ENCODE measurements at places on chromosomes 4 and X.

- peak; percentile 25 for DNase-seq
These were observed 75.8 kb downstream of the TSPAN7 start for GRCh38 chrX:38636949-38637819.

- no peak for DNase-seq
These were observed 3.8 kb upstream of the CXCR3 start for GRCh38 chrX:71622032-71622575.

GRCh38 chrX:30822764-30823163 is 66.3 kb downstream of the TAB3 start:
- no peak for DNase-seq

DNA sequence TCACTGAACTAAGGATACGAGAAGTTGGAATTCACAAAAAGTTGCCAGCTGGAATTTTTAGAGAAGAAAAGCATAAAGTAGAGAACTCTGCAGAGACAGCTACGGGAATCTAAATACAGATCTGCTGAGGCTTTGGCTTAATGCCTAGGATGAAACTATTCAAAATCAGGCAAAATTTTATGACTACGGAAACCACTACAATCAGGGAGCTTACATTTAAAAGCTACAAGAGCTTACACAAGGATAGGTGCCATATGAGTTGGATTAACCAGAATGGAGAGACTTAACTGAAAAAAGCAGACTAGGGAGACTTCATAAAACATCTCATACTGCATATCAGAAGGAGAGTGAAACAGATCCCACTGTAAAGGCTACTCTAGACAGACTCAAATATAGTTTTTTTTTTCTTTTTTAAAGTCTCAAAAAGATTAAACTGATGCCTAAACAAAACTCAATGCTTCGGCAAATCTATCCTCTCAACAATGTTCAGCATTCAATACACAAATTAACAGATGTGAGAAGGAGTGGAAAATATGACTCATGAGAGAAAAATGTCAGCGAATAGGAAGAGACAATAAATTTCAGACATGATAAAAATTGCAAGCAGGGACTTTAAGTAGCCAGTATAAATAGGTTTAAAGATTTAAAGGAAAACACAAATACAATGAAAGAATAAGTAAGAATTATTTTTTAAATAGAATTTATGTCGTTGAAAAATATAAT is 586.1 kb downstream of the FSTL5 start:
- DNase-seq: no peak

- DNase-seq: no peak
These were observed 6.5 kb downstream of the PCGF3 start for GRCh38 chr4:712093-712492.

DNA sequence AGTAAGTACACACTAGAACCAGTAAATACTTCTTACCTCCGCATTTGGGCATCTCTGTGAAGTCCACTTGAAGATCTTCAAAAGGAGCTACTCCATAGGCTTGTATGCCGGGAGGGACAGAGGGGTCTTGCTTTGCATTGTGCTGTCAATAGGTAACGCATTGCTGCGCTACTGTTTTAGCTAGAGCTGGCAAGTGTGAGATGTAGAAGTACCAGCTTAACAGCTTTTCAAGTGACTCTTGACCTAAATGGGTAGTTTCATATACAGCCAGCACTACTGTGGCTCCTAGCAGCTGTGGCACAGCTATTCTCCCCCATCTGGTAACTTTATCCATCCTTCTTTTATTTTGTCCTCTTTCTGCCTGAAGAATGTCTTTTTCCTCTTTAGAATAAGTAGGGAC is 205.3 kb upstream of the KLF8 start:
- no peak for DNase-seq

GRCh38 chrX:147626605-147627004 is 285.1 kb upstream of the FMR1 start:
- DNase-seq: no peak

GRCh38 chr4:4455210-4455865 is 68.4 kb downstream of the NSG1 start:
- DNase-seq: no peak

GRCh38 chrX:39445336-39445735 is 644.1 kb downstream of the MID1IP1 start:
- no peak for DNase-seq

DNA sequence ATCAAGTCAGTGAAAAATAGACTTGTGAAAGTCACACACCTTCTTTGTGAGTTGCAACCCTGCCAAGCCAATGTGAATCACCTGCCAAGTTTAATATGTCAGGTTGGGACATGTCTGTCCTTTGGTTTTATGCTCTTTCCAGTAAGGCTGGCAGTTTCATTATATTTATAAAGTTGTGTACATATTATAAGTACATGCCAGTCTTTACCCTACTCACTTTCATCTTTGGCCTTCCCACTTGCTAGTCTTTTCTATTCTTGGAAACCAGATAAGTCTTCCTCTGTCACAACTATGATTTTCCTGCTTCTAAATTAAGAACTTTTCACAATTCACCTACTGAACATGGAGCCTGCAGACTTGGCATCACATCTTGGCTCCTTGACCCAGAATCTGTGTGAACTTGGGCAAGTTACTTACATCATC is 680.7 kb upstream of the BOD1L1 start:
- DNase-seq: no peak

GRCh38 chrX:113275804-113276203 is 435.2 kb upstream of the AMOT start:
- no peak for DNase-seq

DNA sequence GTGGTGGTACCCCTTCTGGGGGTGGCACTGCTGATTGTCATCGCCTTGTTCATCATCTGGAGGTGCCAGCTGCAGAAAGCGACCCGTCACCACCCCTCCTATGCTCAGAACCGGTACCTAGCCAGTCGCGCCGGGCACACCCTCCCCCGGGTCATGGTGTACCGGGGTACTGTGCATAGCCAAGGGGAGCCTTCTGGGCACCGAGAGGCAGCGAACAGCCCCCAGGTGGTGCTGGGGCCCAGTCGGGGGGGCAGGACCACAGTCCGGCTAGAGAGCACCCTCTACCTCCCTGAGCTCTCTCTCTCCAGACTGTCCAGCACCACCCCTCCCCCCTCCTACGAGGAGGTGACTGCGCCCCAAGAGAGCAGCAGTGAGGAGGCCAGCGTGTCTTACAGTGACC is 5.3 kb downstream of the PRRG3 start:
- no peak for DNase-seq

- DNase-seq: no peak
These were observed 725.4 kb upstream of the INTU start for GRCh38 chr4:126907389-126907788.

DNA sequence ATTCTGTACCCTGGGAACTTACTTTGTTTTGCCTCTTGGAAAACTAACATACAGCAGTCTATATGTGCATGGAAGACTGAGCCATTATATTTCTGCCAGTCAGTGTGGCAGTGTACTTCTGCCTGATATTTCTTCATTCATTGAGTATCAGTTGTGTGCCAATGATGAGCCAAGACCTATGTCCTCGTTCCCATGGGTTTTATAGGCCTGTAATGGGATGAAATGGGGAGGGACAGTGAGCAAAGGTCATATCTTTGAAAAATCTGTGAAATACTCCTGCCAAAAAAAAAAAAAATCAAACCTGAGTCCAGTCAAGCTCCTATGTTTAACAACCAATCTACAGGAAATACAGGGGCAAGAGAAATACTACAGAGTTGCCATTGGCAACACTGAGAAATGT is 9.1 kb downstream of the NSD2 start:
- no peak for DNase-seq

DNA sequence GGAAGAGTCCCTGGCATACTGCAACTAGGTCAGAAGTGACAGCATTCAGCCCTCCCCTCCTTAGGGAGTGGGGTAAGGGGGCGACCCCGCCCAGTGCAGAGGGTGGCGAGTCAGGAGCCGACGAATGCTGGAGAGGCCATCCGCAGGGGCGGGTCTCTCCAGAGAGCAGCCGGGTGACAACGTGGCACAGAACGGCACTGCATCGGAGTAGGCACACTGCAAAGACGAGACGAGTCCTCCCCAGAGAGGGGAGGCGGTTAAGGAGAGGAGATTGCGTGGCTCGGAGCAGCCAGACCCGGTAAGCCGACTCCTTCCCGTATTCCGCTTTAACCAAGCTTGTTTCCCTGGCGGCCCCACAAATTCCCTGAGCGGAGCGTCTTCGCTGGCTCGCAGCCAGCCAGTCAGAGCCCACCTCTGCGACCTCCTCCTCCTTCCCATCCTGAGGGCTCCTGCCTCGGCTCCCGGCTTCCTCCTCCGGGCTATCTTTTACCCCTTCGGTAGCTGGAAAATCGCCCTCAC is 54.9 kb downstream of the LINC00632 start:
- DNase-seq: no peak

- DNase-seq: no peak
These were observed 12.8 kb downstream of the NDST3 start for GRCh38 chr4:118047043-118047442.

GRCh38 chr4:101933855-101934254 is 143.3 kb downstream of the BANK1 start:
- no peak for DNase-seq

DNA sequence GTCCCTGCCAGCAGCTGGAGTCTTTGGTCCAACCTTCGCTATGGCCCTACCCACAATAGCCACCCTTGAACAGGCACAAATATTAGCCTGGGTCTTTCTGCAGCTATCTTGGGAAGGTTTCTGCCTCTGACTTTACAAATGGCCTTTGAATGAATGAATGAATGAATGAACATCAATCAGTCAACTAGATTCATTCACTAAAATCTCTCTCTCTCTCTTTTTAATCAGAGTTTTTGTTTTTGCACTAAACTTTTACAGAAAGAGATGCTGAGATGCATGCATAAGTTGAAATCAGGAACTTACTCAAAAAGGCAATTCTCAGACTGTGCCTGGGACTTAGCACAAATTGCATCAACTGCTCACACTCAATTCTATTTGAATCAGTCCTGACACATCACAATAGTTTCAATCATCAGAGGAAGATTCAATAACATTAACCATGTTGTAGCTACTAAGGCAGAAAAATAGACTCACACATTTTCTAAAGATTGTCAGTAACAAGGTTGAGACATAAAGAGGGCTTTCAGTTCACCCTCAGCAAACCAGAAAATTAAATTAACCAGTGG is 55.0 kb downstream of the ANXA3 start:
- DNase-seq: no peak

DNA sequence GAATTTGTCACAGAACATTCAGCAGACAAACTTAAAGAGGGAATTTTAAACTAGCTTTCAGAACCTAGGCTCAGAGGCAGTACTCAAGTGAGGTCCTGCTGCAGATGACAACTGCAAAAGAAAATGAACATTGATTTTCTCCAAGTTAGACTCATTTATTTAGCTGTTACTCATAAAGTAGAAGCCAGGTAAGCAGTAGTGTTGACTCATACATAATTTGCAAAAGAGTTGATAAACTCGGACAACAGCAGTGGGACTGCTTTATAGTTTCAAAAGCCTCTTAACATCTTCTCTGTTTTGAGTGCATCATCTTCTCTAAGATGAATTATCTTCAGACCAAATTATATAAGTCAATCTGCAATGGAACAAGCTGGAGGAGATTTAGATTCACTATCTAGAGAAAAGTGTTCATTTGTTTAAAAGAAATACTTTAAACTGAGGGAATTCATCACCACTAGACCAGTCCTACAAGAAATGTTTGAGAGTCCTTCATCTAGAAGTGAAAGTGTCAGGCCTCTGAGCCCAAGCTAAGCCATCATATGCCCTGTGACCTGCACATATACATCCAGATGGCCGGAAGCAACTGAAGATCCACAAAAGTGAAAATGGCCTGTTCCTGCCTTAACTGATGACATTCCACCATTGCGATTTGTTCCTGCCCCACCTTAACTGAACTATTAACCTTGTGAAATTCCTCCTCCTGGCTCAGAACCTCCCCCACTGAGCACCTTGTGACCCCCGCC is 49.5 kb downstream of the COQ2 start:
- DNase-seq: no peak

- no peak for DNase-seq
These were observed 233.7 kb upstream of the FGF13 start for GRCh38 chrX:138945219-138945618.

GRCh38 chr4:108725457-108725856 is 37.4 kb downstream of the ETNPPL start:
- DNase-seq: no peak

DNA sequence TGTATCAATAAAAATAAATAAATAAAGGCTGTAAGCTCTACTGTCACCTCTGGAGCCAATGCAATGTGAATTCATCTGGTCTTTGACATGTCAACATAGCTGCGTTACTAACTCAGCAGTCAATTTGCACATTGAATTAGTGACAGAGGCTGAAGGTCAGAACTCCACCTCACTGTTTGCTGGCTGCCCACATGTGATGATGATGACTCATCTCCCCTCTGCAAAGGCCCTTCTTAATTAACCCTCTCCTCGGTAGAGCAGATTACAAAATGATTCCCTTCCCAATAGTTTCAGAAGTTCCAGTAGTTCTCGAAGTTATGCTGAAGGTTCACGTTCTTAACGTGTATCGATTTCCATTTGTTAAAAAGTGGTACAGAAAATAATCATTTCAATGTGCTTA is 1626.0 kb upstream of the TENM3 start:
- no peak for DNase-seq

DNA sequence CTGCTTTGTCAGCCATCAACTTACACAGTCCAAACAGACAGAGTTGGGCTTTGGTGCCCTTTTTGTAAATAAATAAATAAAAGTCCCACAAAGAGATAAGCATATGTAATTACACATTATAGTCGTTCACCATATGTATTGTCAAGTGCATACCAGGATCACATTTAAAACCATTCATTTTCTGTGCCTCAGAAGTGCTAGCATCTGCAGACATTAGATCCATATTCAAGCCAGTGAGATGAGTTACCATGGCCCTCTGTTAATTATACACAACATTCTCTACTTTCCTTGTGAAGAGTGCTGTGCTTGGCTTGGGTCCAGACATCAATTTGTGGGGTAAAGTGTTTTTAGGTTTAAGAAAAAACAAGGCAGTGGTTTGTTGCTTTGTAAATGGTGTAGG is 76.8 kb downstream of the ENOX2 start:
- DNase-seq: no peak

- DNase-seq: peak; percentile 47
These were observed 1650.6 kb upstream of the IGFBP7 start for GRCh38 chr4:58760737-58761136.

GRCh38 chr4:127048376-127049044 is 584.2 kb upstream of the INTU start:
- DNase-seq: no peak

- no peak for DNase-seq
These were observed 1.1 kb upstream of the SH3BP2 start for GRCh38 chr4:2791518-2792395.

Measured in NCI-H2081 treated with DMSO at 0.1 percent for 48 hours (cell line).